GM23248 (cell line): ENCODE measurements at places on chromosomes 3 and 15. TPM values are rescaled to one million over a fixed set of nuclear protein-coding genes. Genes with fewer than 3 reads are reported as not detected.

The VWA5B2 gene
- total RNA-seq, result not detected in 2 replicates

The SNX33 gene
- 22.9 and 28.7 TPM in 2 replicates for total RNA-seq

The GALNT15 gene
- total RNA-seq, result 11.7 and 12.9 TPM in 2 replicates

The DZIP1L gene
- 19.8 and 34.0 TPM in 2 replicates for total RNA-seq

The OR5K2 gene
- total RNA-seq, result not detected in 2 replicates

The SHF gene
- total RNA-seq, result 0.25 and 0.32 TPM in 2 replicates

The ATP13A3 gene
- total RNA-seq, result 232 and 241 TPM in 2 replicates

The SLC24A5 gene
- total RNA-seq, result not detected in 2 replicates

DNA sequence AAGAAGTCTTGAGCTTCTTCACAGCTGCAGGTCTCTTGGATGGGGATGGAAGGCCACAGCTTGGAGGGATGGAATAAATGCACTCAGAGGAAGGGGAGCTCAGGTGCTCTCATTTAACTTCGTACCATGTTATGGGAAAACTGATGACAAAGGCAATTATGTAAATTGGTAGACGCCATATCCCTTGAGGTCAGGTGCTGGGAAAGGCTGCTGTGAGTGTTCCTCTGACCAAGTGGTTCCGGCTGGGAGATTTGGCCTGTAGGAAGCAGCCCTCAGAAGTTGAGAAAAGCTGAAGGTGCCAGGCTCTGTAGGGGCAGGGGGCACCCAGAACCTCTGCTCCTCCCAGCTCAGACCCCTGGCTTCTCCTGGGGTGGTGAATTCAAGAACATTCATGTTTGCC lies 47.1 kb downstream of the FAH start:
- no peaks in the 10 kb centered on the region for H3K36me3 ChIP-seq
- H3K27ac ChIP-seq, result no peak overlapping the region
- H3K4me1 ChIP-seq, result no peaks in the 10 kb centered on the region
- DNase-seq, result no peak
- no peaks in the 10 kb centered on the region for H3K27me3 ChIP-seq
- no peak overlapping the region for H3K4me3 ChIP-seq

DNA sequence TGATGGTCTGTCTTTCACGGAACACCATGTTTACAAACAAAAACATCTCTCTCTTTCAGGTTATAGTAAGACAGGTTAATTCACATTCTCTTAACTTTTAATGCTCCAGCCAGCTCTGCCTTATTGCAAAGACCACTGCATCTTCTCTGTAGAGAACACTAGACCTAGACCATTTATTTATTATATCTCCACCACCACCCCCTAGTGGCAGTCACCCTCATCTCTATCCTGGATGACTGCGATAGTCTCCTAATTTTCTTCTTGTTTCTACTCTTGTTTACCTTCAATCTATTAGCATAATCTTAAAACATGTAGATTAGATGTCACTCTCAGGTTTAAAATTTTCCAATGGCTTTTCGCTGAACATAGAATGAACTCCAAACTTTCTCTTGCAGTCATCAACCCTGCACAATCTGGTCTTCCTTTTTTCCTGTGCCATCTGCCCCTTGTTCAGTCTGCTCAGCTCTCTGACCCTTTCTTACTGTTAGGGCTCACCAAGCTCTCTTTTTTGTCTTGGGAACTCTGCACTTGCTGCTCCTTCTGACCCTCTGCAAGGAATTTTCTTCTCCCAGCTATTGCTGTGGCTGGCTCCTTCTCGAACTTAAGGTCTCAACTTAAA lies 155.6 kb downstream of the SQOR start:
- no peak overlapping the region for H3K4me3 ChIP-seq
- H3K4me1 ChIP-seq, result no peaks in the 10 kb centered on the region
- no peaks in the 10 kb centered on the region for H3K27me3 ChIP-seq

DNA sequence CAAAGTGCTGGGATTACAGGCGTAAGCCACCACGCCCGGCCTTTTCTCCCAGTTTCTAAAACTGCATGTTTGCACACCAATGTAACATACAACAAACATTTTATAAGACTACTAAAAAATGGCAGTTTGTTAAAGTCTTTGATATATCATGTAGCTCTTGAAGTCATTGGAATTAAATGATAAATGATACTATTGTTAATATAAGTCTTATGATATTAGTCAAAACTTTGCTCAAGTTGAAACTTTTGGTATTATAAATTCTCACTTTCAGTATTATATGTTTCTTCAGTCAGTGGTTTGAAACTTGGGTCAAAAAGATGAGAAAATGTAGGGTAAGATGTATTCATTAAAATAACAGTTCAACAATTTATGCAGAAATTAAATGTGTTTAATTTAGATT lies 117.6 kb upstream of the TBL1XR1 start:
- H3K27ac ChIP-seq, result no peak overlapping the region
- no peak overlapping the region for H3K4me3 ChIP-seq
- no peaks in the 10 kb centered on the region for H3K4me1 ChIP-seq
- H3K27me3 ChIP-seq, result no peaks in the 10 kb centered on the region

GRCh38 chr15:70704166-70704565 lies 59.2 kb downstream of the UACA start:
- H3K27me3 ChIP-seq, result no peaks in the 10 kb centered on the region
- no peak overlapping the region for H3K4me3 ChIP-seq
- H3K27ac ChIP-seq, result no peak overlapping the region
- peaks cover 3% of the 10 kb centered on the region; the same call in 1 of the 2 replicates for H3K36me3 ChIP-seq

GRCh38 chr3:42443819-42444436 lies 33.5 kb upstream of the LYZL4 start:
- no peaks in the 10 kb centered on the region for H3K4me1 ChIP-seq
- no peak overlapping the region for H3K4me3 ChIP-seq
- peak; percentile 85 for DNase-seq
- H3K27ac ChIP-seq, result no peak overlapping the region
- peaks cover 34% of the 10 kb centered on the region for H3K27me3 ChIP-seq

- H3K36me3 ChIP-seq, result no peaks in the 10 kb centered on the region
- no peak for DNase-seq
- H3K4me3 ChIP-seq, result no peak overlapping the region
- H3K4me1 ChIP-seq, result no peaks in the 10 kb centered on the region
- H3K27me3 ChIP-seq, result no peaks in the 10 kb centered on the region
Measured at GRCh38 chr15:27989427-27989826, 109.7 kb downstream of the OCA2 start.

DNA sequence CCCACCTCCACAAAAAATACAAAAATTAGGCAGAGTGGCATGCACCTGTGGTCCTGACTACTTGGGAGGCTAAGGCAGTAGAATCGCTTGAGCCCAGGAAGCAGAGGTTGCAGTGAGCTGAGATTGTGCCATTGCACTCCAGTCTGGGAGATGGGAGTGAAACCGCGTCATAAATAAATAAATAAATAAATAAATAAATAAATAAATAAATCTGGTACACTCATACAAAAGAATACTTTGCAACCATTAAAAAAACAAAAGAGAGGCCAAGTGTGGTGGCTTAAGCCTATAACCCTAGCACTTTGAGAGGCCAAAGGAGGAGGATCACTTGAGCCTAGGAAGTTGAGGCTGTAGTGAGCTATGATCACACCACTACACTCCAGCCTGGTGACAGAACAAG lies 28.0 kb downstream of the MESP1 start:
- peaks cover 10% of the 10 kb centered on the region; the same call in 1 of the 2 replicates for H3K27me3 ChIP-seq
- no peaks in the 10 kb centered on the region for H3K36me3 ChIP-seq
- DNase-seq, result no peak
- no peak overlapping the region for H3K27ac ChIP-seq
- H3K4me1 ChIP-seq, result no peaks in the 10 kb centered on the region

- no peak overlapping the region for H3K4me3 ChIP-seq
- no peak overlapping the region for H3K27ac ChIP-seq
- no peaks in the 10 kb centered on the region for H3K4me1 ChIP-seq
- H3K27me3 ChIP-seq, result no peaks in the 10 kb centered on the region
Measured at GRCh38 chr3:167030082-167030725, 349.9 kb downstream of the ZBBX start.

DNA sequence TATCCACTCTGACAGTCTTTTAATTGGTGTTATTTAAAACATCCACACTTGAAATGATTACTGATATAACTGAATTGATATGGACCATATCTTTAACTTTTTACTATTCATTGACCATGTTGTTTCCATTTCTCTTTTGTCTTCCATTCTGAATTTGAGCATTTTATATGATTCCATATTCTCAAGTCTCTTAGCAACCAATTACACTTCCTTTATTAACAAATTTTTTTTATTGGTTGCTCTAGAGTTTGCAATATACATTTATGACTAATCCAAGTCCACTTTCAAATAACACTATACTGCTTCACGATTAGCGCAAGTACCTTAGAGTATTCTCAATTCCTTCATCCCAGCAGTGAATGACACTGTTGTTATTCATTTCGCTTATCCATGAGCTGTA lies 16.4 kb downstream of the RFX7 start:
- H3K27me3 ChIP-seq, result no peaks in the 10 kb centered on the region
- no peaks in the 10 kb centered on the region for H3K4me1 ChIP-seq
- H3K36me3 ChIP-seq, result peaks cover 7% of the 10 kb centered on the region; the same call in 1 of the 2 replicates
- H3K27ac ChIP-seq, result no peak overlapping the region

GRCh38 chr15:60352525-60352924 lies 45.3 kb downstream of the ANXA2 start:
- no peaks in the 10 kb centered on the region for H3K27me3 ChIP-seq
- H3K4me3 ChIP-seq, result no peak overlapping the region
- peaks cover 49% of the 10 kb centered on the region for H3K4me1 ChIP-seq
- peaks cover 94% of the 10 kb centered on the region for H3K36me3 ChIP-seq
- peak overlapping the region; percentile 98 for H3K27ac ChIP-seq

DNA sequence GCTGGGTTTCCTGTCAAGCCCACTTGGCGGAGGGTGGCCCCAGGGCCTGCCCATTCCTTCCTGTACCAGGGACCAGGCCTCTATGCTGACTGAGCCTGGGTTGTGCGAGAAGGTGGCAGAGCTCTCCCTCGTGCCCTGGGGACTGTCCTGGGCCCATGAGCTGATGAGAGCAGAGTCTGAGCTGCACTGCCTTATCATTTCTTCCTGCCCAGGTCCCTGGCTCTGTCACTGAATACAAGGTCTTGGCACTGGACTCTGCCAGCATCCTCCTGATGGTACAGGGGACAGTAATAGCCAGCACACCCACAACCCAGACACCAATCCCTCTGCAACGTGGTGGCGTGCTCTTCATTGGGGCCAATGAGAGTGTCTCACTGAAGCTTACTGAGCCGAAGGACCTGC lies 7.5 kb downstream of the MPI start:
- no peak overlapping the region for H3K4me3 ChIP-seq
- H3K27ac ChIP-seq, result no peak overlapping the region
- H3K36me3 ChIP-seq, result peaks cover 11% of the 10 kb centered on the region; the same call in 1 of the 2 replicates
- H3K27me3 ChIP-seq, result no peaks in the 10 kb centered on the region
- no peaks in the 10 kb centered on the region for H3K4me1 ChIP-seq

DNA sequence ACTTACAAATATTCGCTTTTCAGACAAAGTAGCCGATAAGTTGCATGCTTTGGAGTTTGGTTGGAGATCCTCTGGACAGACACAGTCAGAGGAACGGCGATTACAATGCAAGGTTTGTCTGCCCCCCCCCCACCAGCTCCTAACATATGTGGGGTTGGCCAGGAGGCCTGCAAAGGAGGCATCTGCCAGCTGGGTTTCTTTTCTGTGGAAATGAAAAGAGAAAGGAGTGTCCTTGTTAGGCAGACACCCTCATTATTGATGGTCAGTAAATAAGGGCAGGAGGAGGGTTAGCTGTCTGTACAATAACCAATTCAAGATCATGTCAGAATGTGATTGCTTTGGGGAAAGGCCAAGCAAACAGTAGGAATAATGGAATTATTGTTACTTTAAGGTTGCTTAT lies 49.1 kb downstream of the TLNRD1 start:
- no peak overlapping the region for H3K4me3 ChIP-seq
- peaks cover 8% of the 10 kb centered on the region for H3K4me1 ChIP-seq
- no peak overlapping the region for H3K27ac ChIP-seq
- H3K36me3 ChIP-seq, result no peaks in the 10 kb centered on the region
- no peaks in the 10 kb centered on the region for H3K27me3 ChIP-seq

DNA sequence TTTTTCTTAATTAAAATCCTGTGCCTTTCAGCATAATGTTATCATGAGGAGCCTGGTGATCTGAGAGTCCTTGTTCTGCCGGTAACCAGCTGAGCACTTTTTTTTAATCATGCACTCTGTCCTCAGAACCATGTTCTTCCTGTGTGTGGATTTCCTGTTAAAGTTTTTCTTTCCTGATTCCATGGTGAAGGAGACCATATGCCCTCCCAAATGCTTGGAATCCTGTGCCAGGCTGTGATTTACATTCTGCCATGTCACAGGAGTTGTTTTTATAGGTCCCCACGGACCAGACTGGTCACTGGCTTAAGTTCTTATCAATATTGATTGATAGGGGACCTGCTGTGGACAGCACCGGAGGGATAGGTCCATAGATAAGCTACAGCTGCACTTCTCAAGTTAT lies 257.8 kb downstream of the SLCO3A1 start:
- no peaks in the 10 kb centered on the region for H3K27me3 ChIP-seq
- H3K36me3 ChIP-seq, result no peaks in the 10 kb centered on the region
- H3K4me3 ChIP-seq, result no peak overlapping the region
- peaks cover 13% of the 10 kb centered on the region; the same call in 1 of the 2 replicates for H3K4me1 ChIP-seq

GRCh38 chr15:41161336-41161735 lies 45.3 kb upstream of the INO80 start:
- H3K27ac ChIP-seq, result peak overlapping the region; percentile 43
- H3K27me3 ChIP-seq, result no peaks in the 10 kb centered on the region
- no peak overlapping the region for H3K4me3 ChIP-seq
- peak; percentile 46 for DNase-seq
- no peaks in the 10 kb centered on the region for H3K36me3 ChIP-seq

GRCh38 chr3:152909180-152909883 lies 74.4 kb downstream of the P2RY1 start:
- DNase-seq, result peak; percentile 52
- H3K36me3 ChIP-seq, result no peaks in the 10 kb centered on the region
- peaks cover 10% of the 10 kb centered on the region; the same call in 1 of the 2 replicates for H3K4me1 ChIP-seq
- H3K27ac ChIP-seq, result no peak overlapping the region
- no peak overlapping the region for H3K4me3 ChIP-seq

- H3K4me3 ChIP-seq, result no peak overlapping the region
- no peak overlapping the region for H3K27ac ChIP-seq
- peaks cover 5% of the 10 kb centered on the region; the same call in 1 of the 2 replicates for H3K36me3 ChIP-seq
- peak; percentile 4 for DNase-seq
- H3K4me1 ChIP-seq, result no peaks in the 10 kb centered on the region
Measured at GRCh38 chr15:41263891-41264351, 32.9 kb downstream of the CHP1 start.

GRCh38 chr3:128495435-128495970 lies 2.5 kb upstream of the GATA2 start:
- no peak overlapping the region for H3K4me3 ChIP-seq
- no peaks in the 10 kb centered on the region for H3K36me3 ChIP-seq
- H3K27ac ChIP-seq, result no peak overlapping the region
- H3K27me3 ChIP-seq, result no peaks in the 10 kb centered on the region

- no peak for DNase-seq
- H3K36me3 ChIP-seq, result no peaks in the 10 kb centered on the region
- no peak overlapping the region for H3K4me3 ChIP-seq
- no peaks in the 10 kb centered on the region for H3K4me1 ChIP-seq
Measured at GRCh38 chr15:62299541-62299940, 134.5 kb upstream of the C2CD4B start.

DNA sequence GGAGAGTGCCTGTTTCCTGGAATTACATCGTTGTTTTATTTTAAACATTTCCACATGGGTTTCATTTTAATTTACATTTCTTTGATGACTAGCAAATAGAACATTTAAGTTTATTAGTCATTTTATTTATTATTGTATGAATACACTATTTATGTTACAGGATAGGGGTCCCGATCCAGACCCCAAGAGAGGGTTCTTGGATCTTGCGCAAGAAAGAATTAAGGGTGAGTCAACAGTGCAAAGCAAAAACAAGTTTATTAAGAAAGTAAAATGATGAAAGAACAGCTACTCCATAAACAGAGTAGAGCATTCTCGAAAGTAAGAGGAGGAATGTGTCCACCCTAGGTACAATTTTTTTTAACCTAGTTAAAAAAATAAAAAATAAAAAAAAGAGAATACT lies 539.5 kb downstream of the NAALADL2 start:
- no peak overlapping the region for H3K4me3 ChIP-seq
- DNase-seq, result peak; percentile 27
- H3K27ac ChIP-seq, result no peak overlapping the region; the same call in 1 of the 2 replicates
- H3K36me3 ChIP-seq, result no peaks in the 10 kb centered on the region
